Vagina (tissue), 2 donors: ENCODE measurements at places on chromosomes 3 and 15. TPM values are rescaled to one million over a fixed set of nuclear protein-coding genes. Genes with fewer than 3 reads are reported as not detected.

Gene TMC3
- 2.7 TPM for total RNA-seq

Gene SEMA3G
- total RNA-seq, result 8.3 TPM

Gene SNAP23
- 60.9 TPM for total RNA-seq

Gene ATP10A
- total RNA-seq, result 3.2 TPM

Gene PPP1R14D
- not detected for total RNA-seq

Gene ZPLD1
- not detected for total RNA-seq

Gene CEP19
- 1.5 TPM for total RNA-seq

Gene TMEM87A
- 45.2 TPM for total RNA-seq

DNA sequence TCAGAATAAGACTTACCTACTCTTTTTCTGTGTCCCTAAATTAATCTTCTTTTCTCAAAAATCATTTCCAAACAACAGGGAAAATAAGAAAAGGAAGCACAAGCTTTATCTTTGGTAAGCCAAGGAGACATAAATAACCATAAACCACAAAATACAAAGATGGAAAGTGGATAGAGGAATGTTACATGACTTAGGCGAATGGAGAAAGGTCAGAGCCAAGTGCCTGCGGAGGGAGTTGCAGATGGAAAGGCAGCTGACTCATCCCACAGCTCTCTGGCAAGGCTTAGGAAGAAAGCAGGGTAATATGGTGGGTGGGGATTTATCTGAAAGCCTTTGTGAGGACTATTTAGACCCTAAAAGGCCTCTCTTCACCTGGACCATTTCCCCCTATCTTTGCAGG lies 72.8 kb downstream of the GALK2 start:
- no peak for DNase-seq

DNA sequence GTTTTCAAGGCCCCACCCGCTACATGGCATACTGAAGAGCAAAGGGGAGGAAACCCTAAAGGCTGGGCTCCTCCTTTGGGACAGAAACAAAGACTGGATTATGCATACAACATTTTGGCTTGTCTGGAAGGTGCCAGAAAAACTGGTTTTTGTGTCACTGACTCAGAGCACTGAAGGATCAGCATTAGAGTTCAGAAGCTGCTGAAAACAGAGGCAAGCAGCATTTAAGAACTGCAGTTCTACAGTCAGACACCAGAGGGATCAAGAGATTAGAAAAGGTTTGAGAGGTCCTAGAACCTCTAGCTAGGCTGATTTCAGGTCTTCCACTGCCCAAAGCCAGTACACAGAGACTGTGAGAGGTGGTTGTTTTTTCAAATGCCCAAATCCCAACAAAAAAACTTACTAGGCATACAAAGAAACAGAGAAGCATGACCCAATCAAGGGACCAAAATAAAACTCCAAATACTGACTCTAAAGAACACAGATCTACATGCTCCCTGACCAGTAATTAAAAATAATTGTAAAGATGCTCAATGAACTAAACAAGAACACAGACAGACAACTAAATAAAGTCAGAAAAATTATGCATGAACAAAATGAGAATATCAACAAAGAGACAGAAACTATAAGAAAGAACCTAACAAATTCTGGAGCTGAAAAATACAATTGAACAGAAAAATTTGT lies 91.2 kb downstream of the SENP2 start:
- DNase-seq, result no peak

- DNase-seq, result no peak
Measured at GRCh38 chr15:92069308-92070250, 216.1 kb downstream of the SLCO3A1 start.

- no peak for DNase-seq
Measured at GRCh38 chr3:18657858-18658820, 233.0 kb upstream of the SATB1 start.

DNA sequence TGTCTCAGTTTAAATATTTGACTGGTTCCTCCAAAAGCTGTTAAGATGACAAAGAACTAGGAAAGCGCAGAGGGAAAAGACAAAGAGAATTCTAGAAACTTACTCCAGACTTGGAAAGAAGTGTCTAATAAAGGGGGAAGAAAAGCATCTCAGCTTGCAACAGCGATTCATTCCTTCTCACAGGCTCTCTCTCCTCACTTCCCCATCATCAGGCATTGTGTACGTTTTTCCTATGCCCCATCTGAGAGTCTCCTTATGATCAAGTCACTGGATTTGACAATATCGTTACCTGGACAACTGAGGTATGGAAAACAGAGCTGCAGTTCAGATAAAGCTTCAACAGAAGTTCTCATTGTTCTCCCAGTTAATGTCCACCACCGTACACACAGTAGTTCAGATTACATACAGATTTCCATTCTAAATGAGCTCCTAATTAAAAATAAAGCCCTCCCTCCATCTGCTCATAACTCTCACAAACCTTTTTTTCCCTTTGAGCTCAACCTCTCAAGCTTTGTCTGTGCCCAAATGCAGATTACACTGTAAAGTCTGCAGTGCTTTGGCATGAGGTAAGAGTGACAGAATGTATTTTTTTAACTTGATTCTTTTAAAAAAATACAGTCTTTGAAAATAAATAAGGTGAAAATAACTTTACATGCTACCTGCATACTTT lies 254.4 kb upstream of the THBS1 start:
- no peak for DNase-seq

GRCh38 chr3:133301731-133302130 lies 98.1 kb upstream of the BFSP2 start:
- DNase-seq, result no peak

DNA sequence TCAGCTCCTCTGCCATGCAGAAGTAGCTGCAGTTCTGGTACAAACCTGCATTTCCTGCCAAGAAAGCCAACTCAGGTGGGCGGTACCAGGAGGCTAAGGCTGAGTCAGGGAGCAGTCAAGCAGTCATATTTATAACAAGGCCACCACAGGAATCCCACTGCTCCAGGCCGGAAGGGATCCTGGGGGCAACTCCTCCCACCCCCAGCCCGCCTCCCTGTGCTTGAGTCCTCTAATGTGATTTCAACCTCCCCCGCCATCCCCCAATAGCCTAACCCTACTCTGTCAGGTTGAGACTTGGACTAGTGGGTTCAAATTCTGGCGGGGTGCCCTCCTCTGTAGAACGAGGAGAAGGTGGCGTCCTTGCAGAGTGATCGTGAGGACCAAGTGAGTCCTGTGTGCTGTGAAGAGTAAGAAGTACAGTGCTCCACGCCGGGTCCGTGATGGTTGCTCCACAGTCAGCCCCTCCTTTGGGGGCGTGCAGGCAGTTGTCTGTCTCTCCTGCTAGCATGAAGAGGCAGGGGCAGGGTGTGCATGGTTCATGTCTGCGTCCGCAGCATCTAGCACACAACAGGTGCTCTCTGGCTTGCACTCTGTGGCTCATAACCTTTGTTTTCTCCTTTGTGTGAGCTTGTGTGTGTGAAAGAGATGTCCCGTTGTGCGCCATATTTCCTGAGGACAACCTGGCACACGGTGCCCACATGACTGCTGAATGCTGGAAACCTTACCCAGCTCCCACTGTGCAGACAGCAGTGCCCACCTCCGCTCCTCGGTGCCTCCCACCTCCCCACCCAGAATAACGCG lies 78.3 kb downstream of the SMAD6 start:
- no peak for DNase-seq

- DNase-seq, result no peak
Measured at GRCh38 chr3:45253316-45253715, 27.2 kb upstream of the TMEM158 start.

DNA sequence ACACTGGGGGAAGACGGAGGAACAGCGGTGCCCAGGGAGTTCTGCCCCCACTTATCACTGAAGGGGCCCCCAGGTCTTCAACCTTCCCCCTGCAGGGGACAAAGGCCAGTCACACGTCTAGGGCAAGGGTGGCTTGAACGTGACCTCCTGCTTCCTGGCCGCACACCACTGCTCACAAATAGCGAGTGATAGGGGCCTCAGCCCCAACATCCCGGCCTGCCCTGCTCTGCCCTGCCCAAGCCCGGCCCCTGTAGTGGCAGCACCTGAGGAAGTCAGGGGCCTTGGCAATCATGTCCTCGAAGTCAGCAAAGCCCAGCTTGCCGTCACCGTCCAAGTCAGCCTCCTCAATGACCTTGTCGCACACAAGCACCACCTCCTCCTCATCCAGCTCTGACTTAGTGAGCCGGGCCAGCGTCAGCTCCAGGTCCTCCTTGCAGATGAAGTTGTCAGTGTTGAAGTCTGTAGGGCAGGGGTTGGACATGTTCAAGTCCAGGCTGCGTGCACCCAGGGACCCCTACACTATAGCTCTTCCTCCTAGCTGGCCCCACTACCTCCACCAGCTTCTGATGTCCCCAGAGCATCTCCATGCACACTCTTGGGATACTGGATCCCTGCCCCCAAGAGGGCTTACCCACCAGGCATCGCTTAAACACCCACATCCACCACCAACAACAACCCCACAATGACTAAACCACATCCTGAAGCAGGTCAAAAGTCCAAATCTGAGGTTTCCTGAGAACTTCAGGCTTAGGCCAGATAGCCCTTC lies 13.3 kb downstream of the SH2D7 start:
- no peak for DNase-seq

DNA sequence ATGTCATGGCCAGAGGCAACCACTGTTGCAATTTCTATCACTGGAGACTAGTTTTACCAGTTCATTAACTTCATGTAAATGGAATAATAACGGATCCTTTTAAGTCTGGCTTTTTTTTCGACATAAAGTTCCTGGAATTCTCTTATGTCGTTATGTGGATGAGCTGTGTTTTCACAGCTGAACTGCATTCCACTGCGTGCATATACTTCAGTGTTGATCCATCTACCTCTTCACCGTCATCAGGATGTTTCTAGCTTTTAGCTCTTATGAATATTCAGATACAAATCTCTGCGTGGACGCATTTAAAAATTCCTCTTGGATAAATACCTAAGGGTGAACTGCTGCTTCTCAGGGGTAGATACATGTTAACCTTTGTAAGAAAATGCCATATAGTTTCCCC lies 15.6 kb upstream of the CYFIP1 start:
- DNase-seq, result no peak

GRCh38 chr15:82999905-83000671 lies 11.4 kb downstream of the C15orf40 start:
- no peak for DNase-seq

GRCh38 chr15:77611767-77612166 lies 20.9 kb downstream of the LINGO1 start:
- DNase-seq, result no peak

GRCh38 chr3:98971169-98971681 lies 69.7 kb upstream of the DCBLD2 start:
- DNase-seq, result no peak

DNA sequence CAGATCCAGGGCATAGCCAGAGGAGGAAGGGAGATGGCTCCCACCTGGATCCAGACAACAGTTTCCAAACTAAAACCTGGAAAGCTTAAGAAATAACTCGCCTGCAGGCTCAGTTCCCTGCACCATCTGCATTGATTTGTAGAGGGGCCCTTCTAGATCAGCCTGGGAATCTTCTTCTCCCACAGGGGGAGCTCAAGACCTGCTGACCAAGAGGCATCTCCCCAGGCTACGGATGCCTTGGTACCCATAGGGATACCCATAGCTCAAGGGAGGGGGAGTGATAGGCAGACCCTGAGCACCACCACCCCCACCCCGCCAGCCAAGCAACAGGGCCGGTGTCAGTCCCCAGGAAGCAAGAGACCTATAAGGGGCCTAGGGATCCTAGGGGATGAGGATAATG lies 28.0 kb upstream of the DCLK3 start:
- DNase-seq, result no peak

- DNase-seq, result no peak
Measured at GRCh38 chr3:133877221-133877620, 18.5 kb downstream of the RAB6B start.

- DNase-seq, result no peak
Measured at GRCh38 chr15:79875213-79875612, 21.6 kb downstream of the MTHFS start.

GRCh38 chr3:117557464-117558090 lies 848.0 kb downstream of the TUSC7 start:
- DNase-seq, result no peak

GRCh38 chr3:134988666-134989065 lies 193.6 kb downstream of the EPHB1 start:
- DNase-seq, result no peak

DNA sequence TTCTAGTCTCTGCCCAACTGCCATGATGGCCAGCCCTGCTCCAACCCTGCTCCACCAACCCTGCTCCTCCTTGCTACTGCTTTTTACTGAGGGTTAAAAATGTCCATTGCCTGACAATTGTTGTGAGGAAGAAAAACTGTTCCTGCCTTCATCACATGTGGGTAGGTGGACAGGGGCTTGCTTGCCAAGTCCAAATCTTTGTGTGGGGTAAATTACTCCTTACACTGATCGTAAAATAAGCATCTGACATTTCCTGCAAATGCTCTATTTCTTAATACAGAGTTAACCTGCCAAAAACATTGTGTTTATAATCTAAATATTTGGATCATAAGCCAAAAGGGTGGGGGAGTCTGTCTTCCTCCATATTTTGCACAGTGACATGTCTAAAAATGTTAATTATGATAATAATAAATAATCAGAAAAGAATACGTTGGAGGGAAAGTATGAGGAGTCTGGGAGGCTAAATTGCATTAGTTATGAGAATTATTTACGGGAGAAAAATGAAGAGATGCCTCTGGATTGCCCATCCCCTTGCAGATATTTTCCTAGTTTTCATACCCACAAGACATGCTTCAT lies 242.5 kb upstream of the TBL1XR1 start:
- no peak for DNase-seq

DNA sequence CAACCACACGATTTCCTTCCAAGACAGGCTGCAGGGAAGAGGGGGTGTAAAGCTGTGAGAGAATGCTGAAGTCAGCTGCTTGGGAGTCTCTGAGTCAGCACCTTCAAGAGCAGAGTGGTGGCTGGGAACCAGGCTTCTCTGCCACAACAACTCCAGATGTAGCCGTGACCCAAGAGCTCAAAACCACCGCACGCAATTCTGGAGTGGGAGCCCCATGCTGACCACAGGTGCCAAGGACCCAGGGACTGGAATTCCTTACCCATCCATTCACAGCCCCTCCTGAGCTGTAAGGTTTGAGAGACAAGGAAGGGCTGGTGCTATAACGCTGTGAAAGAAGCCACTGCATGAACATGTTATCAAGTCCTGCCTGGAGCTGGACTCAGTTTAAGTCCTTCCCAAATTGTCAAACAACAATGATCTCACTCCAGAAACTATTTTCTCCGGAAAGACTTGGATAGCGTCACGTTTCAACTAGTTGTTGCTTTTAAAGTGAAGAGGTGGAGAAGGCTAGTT lies 61.4 kb downstream of the UMPS start:
- DNase-seq, result no peak

GRCh38 chr3:65928110-65928509 lies 110.6 kb downstream of the MAGI1 start:
- no peak for DNase-seq
